Fibroblast of villous mesenchyme (primary cell): ENCODE measurements at places on chromosomes 2 and 18. TPM values are rescaled to one million over a fixed set of nuclear protein-coding genes. Genes with fewer than 3 reads are reported as not detected.

DNA sequence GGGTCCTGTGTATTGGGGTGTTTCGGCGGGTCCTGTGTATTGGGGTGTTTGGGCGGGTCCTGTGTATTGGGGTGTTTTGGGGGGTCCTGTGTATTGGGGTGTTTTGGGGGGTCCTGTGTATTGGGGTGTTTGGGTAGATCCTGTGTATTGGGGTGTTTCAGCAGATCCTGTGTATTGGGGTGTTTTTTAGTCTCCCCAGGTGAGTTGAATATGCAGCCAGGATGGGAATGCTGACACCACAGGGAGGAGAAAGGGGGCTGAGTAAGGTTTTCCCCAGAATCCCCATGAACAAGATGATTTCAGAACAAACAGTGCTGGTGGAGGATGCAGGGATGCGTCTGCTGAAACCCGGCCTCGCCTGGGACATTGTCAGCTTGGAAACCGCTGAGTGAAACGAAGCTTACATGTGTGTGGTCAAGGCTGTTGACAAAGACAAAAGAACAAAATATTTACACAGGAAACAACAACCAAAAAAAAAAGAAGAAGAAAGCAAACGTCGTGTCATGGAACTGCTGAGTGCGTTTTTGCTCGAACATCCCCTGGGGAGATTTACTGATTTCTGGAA is 88.5 kb upstream of the ODC1 start:
- DNase-seq: peak; percentile 12

- peak; percentile 78 for DNase-seq
Measured at GRCh38 chr2:214019229-214019972, 391.5 kb upstream of the VWC2L start.

- DNase-seq: no peak
Measured at GRCh38 chr2:233352141-233352842, 2.0 kb upstream of the DGKD start.

DNA sequence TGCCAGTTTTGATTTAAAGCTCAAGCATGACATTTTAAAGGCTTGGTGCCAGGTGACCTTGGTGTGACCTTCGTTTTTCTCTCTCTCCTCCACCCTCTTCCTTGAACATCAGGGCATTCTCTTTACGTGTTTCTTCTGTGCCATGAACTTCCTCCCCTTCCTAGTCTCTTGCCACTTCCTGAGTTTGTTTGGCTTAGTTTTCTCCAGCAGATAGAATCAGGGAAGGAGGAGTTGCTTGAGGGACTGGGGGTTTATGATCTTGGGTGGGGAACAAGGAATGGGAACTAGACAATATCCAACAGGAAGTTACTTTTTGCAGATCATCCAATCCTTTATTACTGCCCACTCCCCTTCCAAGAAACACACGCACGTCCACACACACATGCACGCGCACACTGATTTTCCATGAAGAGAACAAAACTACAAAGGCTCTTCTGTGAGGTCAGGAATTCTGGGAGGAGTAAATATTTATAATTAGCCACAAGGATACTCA is 210.6 kb upstream of the EPAS1 start:
- no peak for DNase-seq

GRCh38 chr2:31241625-31242270 is 7.8 kb downstream of the EHD3 start:
- DNase-seq: no peak

DNA sequence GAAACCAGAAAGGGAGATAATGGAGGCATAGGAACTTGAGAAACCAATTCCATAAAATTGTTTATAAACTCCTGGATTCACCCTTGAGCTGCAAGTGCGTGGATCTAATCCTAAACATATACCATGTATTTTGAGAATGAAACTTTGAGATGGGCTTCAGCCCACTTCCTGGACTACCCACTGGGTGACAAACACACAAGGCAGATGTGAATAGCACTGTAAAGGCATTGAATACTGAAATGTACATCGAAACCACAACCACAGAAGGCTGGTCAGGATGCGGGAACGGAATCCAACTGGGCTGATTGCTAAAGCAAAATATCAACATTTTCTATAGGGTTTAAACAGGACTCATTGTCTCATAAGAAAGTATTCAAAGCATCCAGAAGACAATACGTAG is 228.5 kb upstream of the ZEB2 start:
- no peak for DNase-seq

DNA sequence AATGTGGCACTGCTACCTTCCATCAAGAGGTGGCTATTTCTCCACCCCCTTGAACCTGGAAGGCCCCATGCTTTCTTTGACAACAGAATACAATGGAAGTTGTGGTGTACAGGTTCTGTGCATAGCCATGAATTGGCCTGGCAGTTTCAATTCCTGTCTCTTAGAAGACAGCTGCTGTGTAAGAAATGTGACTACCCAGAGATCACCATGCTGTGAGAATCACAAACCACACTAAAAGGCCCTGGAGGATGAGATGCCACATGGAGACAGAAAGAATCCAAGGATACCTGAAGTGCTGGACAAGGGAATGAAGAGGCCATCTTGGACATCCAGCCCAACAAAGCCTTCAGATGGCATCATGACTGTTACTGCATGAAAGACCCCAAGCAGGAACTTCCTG is 47.7 kb upstream of the EHBP1 start:
- no peak for DNase-seq

GRCh38 chr2:217404236-217404760 is 544.4 kb upstream of the TNP1 start:
- no peak for DNase-seq

DNA sequence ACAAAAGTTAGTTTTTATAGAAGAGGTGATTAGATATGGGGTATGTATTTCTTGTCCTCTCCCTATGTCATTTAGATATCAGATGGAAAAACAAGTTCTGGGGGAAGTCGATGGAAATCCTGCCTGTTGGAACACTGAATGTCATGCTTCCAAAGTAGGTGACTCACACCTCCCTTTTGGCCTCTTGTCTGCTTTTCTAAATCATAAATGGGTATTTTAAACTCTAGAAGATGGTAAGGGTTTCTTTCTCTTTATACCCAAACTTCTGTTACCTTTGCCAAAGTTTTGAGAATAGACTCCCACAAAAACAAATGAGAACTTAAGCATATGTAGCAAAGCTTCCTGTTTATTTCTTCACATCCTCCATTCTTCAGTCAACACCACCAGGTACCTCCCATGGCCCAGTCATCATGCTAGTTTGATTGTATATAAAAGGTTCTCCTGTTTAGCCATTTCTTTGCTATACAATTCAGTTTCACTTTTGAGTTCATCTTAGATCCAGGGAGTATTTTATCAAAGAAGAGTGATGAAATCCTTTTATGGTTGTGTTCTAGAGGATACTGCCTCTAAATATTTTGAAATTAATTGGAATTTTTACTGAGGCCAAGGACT is 63.9 kb downstream of the PRKRA start:
- peak; percentile 20 for DNase-seq

CCL20 gene
- 0.43 TPM in 1 of 2 replicates, not detected in the other for total RNA-seq

GRCh38 chr2:1613731-1614354 is 130.5 kb downstream of the PXDN start:
- peak; percentile 56 for DNase-seq

GRCh38 chr18:46169464-46169941 is 65.3 kb downstream of the HAUS1 start:
- peak; percentile 57 for DNase-seq

GRCh38 chr18:35917043-35917442 is 55.4 kb upstream of the RMP24 start:
- DNase-seq: no peak

GRCh38 chr2:217916504-217917254 is 86.1 kb downstream of the TNS1 start:
- no peak for DNase-seq

- DNase-seq: no peak
Measured at GRCh38 chr2:149901231-149901859, 313.8 kb upstream of the MMADHC start.

- DNase-seq: no peak
Measured at GRCh38 chr18:9240270-9240669, 94.3 kb upstream of the TWSG1 start.

DNA sequence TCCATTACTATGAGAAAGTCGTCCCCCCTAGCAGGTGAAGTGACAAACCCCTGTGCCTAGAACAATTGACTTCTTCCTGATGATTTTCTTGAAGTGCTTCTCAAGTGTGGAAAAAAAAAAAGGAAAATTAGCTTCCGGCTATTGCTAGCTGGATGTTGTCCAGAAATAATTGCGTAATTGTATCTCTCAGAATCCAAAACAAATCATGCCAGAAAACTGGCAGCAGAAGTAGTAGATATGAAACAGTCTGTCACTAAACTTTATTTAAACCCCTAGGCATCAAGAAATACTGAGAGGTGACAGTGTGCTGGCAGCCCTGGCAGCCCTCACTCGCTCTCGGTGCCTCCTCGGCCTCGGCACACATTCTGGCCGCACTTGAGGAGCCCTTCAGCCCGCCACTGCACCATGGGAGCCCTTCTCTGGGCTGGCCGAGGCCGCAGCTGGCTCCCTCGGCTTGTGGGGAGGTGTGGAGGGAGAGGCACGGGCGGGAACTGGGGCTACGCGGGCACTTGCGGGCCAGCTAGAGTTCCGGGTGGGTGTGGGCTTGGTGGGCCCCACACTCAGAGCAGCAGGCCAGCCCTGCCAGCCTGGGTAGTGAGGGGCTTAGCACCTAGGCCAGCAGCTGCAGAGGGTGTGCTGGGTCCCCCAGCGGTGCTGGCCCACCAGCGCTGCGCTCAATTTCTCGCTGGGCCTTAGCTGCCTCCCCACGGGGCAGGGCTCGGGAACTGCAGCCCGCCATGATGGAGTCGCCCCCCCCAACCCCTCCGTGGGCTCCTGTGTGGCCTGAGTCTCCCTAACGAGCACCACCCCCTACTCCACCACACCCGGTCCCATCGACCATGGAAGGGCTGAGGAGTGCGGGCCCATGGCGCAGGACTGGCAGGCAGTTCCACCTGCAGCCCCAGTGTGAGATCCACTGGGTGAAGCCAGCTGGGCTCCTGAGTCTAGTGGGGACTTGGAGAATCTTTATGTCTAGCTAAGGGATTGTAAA is 80.5 kb upstream of the ABCA12 start:
- DNase-seq: peak; percentile 41
